NCI-H1694 (cell line): ENCODE measurements at places on chromosomes 11 and 22.

DNA sequence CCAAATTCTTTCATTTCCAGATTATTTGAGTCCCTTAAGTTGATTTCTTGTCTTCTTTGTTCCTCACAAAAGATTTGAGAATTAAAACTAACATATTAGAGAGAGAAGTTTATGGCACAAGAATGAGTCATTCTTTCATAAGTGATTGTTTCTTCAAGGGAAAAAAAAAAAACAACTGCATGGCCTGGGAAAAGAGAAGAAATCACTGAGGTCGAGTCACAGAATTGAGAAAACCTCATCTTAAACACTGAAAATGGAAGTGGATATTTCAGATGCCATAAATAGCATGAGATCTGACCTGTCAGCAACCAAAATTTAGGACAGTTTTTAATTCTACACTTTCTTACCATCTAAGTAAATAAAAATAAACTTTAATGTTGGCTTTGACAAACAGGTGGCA, 87.2 kb downstream of the CWF19L2 start:
- DNase-seq = no peak

DNA sequence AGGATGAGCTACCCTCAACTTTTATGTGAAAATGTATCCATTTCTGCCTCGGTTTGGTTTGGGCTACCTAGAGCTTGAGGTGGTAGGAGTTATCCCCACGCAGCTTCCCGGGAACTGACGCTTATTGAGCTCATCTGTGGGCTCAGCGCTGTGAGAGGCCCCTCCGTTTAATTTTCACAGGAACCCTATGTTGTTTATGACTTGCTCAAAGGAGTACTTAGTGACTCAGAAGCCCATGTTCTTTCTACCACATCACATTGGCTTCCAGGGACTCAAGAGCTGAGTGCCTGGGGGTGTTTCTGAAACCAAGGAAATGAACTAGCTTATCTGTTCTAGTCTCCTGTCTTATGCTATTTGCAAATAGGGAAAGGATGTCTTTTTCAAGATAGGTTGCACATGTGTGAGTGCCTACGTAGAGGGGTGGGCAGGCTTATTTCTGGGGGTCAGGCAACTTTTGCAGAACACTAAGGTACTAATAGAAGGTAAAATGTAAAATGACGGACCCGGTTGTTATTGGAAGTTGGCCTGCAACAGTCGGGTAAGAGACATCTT, 40.5 kb downstream of the MICAL2 start:
- DNase-seq = no peak

- DNase-seq = no peak
These were observed 53.9 kb upstream of the RCE1 start for GRCh38 chr11:66789097-66789890.

DNA sequence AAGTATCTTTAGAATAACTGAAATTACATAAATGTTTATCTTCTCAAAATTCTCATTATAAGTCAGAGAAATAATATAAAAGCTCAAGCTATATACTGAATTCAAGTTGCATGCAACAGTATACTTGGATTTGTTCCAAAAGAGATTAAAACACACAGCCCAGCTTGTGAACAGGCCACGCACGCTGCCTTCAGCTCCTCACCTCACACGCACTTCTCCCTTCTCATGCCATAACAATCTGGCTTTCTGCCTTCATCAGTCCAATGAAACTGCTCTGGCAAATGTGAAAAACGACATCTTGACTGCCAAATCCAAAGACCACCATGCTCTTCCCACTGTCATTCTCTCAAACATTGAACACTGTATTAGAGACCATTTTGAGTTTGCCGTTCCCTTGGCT, 22.1 kb downstream of the ATP6V1E1 start:
- peak; percentile 6 for DNase-seq

DNA sequence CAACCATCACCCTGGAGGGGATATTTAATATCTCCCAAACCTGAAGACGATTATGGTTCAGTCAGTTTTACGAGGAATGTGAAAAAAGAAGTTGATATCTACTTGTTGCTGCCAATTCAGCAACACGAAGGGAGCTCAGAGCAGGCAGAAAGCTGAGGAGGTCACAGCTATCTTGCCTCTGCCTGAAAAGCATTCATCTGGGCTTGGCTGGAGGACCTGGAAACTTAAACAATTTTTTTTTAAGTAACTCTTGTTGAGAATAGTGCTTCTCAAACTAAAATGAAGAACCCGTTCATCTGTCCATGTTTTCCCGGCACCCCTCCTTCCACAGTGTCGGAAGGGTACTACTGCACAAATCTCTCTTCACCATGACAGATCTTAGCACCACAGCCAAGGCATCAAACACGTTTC, 98.9 kb downstream of the MICAL3 start:
- DNase-seq = no peak

GRCh38 chr11:31640611-31641010, 131.0 kb downstream of the ELP4 start:
- DNase-seq = peak; percentile 9

DNA sequence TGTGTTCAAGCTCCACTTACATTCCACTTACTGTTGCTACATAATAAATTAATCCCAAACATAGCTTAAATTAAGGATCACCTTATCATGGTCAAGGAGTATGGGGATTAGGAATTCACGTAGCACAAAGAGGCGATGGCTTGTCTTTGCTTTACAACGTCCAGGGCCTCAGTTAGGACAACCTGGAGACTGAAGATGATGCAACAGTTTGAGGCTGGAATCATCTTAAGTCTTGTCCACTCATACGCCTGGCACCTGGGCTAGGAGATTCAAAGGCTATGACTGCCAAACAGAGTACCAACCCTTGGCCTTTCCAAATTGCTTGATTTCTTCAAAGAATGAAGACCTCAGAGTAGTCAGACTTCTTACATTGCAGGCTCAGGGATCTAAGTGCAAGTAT, 149.1 kb downstream of the SBF2 start:
- DNase-seq = no peak

DNA sequence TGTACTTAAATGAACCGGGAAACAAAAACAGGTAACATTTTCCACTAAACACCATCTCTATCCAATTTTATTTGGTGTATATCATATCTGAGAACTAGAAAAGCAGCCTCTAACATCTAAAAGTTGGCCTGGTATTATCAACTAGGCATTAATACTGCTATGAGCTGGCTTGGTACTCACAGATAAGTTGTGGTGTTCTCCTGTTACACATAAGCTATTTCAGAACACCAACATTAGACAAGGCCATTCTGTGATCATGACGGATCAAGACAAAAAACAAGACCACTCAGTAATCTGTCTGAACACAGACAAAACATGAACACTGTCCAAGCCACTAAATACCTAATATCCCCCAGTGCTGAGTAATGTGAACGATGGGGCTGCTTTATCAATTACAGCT, 11.9 kb downstream of the RIC3 start:
- no peak for DNase-seq
